ENCODE measurements at places on chromosomes 13 and 19.

GRCh38 chr13:112746044-112746443, 56.2 kb downstream of the ATP11A start:
- DNase-seq: no peak

DNA sequence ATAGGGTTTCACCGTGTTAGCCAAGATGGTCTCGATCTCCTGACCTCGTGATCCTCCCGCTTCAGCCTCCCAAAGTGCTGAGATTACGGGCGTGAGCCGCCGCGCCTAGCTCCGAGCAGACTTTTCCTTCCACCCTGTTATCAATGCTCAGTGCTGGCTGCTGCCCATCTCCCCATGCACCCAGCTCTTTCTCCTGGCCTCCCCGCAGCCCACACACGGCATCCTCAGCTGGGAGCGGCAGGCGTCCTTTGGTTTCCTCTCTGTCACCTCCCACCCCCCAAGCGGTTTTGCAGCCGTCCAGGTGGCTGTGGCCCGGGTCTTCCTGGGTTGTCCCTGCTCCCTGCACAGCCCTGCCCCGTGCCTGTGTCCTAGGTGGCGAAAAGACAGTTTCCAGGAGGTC, 12.1 kb downstream of the PRR22 start:
- no peak for DNase-seq

- DNase-seq: no peak
These were observed 261.5 kb upstream of the STARD13 start for GRCh38 chr13:33547035-33547434.

DNA sequence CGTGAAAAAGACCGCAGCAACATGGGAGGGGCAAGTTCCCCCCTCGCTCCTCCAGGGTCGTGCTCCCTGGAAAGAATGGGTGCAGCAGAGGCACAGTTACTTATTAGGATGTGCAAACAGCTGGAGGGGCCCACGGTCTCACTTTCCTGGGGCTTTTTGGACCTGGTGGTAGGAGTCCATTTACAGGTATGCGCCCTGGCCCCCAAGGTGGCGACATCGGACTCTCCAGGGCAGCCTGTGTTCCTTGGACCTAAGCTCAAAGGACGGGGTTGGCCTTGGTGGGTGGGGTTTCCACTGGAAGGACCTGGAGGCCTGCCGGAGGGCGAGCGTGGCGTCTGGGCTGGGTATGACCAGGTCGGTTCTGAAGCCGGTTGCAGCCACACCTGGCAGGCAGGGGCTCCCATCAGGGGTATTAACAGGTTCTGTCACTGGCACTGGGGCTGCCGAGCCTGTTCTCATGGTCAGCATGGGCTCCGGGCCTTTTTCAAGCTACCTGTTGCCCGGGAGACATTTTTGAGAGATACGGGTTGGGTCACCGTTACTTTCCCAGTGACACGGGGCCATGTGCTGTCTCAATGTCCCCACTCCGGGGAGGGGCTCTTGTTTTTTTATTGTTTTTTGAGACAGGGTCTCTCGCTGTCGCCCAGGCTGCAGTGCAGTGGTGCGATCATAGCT, 5.9 kb downstream of the ZFR2 start:
- DNase-seq: no peak

GRCh38 chr19:13847407-13848339, 29.3 kb upstream of the NANOS3 start:
- no peak for DNase-seq

- no peak for DNase-seq
These were observed 59.8 kb downstream of the RUBCNL start for GRCh38 chr13:46327246-46327645.

- no peak for DNase-seq
These were observed 13.7 kb upstream of the GPR183 start for GRCh38 chr13:99320693-99321481.

DNA sequence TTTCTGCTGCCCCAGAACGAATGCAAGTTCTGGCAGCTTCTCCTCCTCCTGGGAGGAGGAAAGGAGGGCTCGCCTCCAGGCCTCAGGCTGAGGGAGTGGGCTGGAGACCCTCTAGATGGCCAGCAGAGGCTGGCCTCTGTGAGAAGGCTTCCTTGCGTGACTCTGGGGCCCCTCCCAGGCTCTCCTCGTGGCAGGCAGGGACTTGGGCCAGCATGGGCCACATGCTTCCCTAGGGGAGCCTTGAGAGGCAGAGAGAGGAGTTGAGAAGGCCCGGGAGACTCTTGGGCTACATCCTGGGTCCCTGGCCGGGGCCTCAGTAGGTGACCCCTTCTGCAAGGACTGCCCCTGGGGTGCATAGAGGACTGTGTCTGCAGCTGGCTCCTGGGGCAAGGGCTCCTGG, 25.9 kb downstream of the LYL1 start:
- no peak for DNase-seq

All from esophagus squamous epithelium (tissue), 5 donors.